ENCODE measurements at places on chromosomes 3 and 15. TPM values are rescaled to one million over a fixed set of nuclear protein-coding genes. Genes with fewer than 3 reads are reported as not detected.
A peak's percentile ranks its signal among the peaks of the same experiment; 100 is the strongest.

The CYFIP1 gene
- total RNA-seq, result 71.4 TPM

The CDHR4 gene
- not detected for total RNA-seq

The IGF2BP2 gene
- total RNA-seq, result 104 TPM

GRCh38 chr15:52503788-52504496 is 24.7 kb downstream of the MYO5A start:
- peak; percentile 74 for DNase-seq

DNA sequence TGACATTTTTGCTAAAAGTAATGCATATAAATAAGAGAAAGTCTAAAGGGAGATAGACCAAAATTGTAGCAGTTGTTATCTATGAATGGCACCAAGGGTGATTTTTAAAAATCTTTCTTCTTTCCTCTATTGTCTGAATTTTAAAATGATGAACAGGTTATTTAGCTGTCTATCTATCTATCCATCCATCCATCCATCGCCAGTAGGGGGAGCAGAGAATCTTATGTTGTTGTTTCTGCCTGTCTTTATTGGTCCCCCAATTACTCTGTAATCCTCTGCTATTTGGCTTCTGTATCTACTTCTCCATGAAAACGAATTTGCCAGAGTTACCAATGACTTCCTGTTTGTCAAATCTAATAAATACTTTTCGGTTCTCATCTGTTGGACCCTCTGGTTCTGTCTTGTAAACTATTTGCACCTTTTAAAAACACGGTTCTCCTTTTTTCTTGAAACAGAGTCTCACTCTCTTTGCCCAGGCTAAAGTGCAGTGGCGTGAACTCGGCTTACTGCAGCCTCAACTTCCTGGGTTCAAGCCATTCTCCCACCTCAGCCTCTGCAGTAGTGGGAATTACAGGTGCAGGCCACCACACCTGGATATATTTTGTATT is 86.0 kb downstream of the ECT2 start:
- peak; percentile 51 for DNase-seq

All from LHCN-M2 (cell line).